ENCODE measurements at places on chromosomes 3 and 15. TPM values are rescaled to one million over a fixed set of nuclear protein-coding genes. Genes with fewer than 3 reads are reported as not detected.
A peak's percentile ranks its signal among the peaks of the same experiment; 100 is the strongest.

THAP10 gene
- total RNA-seq, result 4.2 TPM

ANKDD1A gene
- 4.0 TPM for total RNA-seq

CNTN4 gene
- 3.8 TPM for total RNA-seq

RAB6B gene
- 34.8 TPM for total RNA-seq

AGBL1 gene
- total RNA-seq, result not detected

P3H2 gene
- 2.7 TPM for total RNA-seq

- no peak for DNase-seq
These were observed 244.5 kb downstream of the CACNA2D3 start for GRCh38 chr3:54366839-54367238.

GRCh38 chr15:57643826-57644225 is 52.1 kb downstream of the MYZAP start:
- DNase-seq, result no peak

DNA sequence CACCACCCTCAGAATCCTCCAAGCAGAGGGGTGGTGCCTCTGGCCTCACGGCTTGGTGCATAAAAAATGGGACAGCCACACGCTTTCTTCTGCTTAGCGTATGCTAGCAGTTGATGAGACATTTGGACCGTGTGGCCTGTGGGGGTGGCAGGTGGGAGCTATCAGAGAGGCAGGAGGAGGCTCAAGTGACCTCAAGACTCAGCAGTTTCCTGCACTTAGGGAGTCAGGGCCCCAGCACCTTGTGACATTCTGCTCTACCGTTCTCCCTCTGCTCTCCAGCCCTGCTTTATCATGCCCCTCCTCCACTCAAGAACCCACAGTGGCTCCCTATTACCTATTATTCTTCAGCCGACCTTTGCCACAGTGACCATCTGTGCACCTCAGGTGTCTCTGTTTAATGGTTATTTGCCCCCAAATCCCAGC is 41.0 kb upstream of the CGNL1 start:
- no peak for DNase-seq

GRCh38 chr3:158352551-158352950 is 218.4 kb upstream of the MLF1 start:
- DNase-seq, result no peak

GRCh38 chr15:89404023-89404422 is 69.4 kb upstream of the POLG start:
- DNase-seq, result no peak

DNA sequence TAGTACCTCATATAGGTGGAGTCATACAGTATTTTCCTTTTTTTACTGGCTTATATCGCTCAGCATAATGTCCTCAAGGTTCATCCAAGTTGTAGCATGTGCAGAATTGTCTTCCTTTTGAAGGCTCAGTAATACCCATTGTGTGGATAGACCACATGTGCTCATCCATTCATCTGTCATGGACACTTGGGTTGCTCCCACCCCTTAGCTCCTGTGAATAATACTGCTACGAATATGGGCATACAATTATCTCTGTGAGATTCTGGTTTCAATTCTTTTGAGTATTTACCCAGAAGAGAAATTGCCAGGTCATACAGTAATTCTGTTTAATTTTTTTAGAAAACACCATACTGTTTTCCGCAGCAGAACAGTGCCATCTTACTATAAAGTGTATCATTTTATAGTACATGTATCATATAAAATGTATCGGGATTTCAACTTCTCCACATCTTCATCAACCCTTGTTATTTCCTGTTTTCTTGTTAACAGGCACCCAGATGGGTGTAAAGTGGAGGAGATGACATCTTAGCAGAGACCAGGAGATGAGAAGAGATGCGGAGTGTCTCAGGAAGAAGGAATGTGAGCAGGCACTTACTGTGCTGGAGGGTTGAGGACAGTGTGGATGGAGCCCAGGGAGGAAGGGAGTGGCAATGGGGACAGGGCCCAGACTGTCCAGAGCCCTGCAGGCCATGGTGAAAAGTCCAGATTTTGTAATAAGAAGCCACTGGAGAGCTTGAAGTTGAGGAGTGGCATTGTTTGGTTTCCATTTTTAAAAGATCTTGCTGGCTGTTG is 27.0 kb upstream of the PRR23E start:
- DNase-seq, result no peak

GRCh38 chr3:169218314-169218983 is 445.1 kb downstream of the MECOM start:
- peak; percentile 62 for DNase-seq

- no peak for DNase-seq
These were observed 93.0 kb downstream of the HHLA2 start for GRCh38 chr3:108389372-108389771.

GRCh38 chr3:143851331-143852017 is 3.2 kb upstream of the SLC9A9 start:
- DNase-seq, result no peak

GRCh38 chr15:80432345-80432702 is 28.1 kb downstream of the ARNT2 start:
- no peak for DNase-seq

- DNase-seq, result no peak
These were observed 645.6 kb upstream of the CBLB start for GRCh38 chr3:106514431-106514830.

DNA sequence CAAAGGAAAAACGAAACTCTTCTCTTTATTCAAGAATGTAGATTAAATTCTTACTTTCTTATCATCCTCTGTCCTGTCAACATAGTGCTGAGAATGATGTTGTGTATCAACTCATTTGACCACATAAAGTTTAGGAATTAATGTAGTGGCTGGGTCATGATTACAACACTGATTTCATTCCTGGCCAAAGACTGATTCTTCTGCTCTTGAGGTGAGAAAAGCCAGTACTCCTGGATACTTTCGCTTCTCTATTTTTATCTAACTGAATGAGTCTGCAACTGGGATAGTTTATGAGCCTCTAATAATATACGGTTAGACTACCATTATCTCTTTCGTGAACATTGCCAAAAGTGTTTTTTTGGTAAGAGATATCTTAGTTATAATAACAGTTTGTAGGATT is 173.0 kb downstream of the LPP start:
- DNase-seq, result no peak

- DNase-seq, result peak; percentile 15
These were observed 12.4 kb downstream of the PIF1 start for GRCh38 chr15:64813075-64813474.

GRCh38 chr15:62625429-62626033 is 417.0 kb upstream of the TPM1 start:
- DNase-seq, result no peak

DNA sequence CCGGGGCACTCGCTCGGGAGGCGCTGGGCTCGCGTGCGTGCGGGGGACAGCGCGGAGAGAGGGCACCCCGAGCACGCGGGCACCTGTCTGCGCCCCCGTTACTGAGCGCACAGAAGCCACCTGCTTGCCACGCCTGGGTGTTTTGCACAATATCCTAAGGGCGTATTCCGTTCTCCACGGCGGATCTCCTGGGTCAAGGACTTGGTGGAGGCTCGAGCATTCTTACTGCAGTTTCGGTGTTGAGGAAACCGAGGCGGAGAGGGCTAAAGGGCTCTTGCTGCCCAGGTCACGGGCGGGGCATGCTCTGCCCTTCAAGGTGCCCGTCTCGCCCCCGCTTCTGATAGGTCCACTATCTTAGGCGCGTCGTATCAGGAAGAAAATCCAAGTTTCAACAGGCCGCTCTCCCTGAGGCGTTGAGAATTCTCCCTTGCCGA is 526 bp downstream of the GPD1L start:
- DNase-seq, result peak; percentile 72

- DNase-seq, result no peak
These were observed 23.7 kb downstream of the SH3GL3 start for GRCh38 chr15:83470887-83471286.

Measured in right cardiac atrium (tissue), 5 donors.